ENCODE measurements at places on chromosomes 2 and 18.
A peak's percentile ranks its signal among the peaks of the same experiment; 100 is the strongest.

GRCh38 chr2:48829036-48829435 lies 73.5 kb upstream of the LHCGR start:
- no peak for DNase-seq

DNA sequence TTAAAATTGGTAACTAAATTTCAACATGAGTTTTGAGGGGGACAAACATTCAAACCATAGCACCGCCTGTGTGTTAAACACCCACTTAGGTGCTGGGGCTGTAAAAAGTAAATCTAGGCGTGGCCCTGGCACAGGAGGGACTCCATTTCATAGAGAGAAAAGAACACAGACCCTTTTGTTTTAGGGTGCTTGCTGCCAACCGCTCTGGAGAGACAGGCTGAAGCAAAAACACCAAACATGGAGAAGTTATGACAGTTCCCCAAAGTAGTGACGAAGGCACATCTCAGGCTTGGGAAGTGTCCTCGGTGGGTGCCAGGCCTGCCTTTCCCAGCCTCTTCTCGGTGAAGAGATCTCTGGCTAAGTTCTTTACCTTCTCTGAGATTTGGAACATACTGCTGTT lies 5.1 kb downstream of the ACTG2 start:
- no peak for DNase-seq

DNA sequence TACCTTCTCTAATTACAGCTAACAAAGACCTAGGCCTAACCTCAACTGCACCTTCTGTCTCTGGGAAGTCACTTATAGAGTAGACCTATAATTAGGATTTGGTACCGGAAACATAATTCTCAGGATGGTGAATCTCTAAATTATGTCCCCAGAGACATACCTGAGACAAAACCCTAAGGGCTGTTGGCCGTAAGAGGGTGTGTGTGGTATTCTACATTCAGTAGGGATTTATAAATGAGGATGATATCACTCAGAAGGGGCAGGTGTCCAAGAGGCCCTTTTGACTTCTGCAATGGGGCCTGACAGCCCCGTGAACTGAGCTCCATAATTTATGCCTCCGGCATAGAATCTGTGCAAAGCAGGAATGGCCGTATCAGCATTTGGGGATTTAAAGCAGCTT lies 13.5 kb upstream of the DARS1 start:
- no peak for DNase-seq

- DNase-seq, result no peak
Observed at GRCh38 chr2:122100346-122100745, 344.9 kb downstream of the TSN start.

DNA sequence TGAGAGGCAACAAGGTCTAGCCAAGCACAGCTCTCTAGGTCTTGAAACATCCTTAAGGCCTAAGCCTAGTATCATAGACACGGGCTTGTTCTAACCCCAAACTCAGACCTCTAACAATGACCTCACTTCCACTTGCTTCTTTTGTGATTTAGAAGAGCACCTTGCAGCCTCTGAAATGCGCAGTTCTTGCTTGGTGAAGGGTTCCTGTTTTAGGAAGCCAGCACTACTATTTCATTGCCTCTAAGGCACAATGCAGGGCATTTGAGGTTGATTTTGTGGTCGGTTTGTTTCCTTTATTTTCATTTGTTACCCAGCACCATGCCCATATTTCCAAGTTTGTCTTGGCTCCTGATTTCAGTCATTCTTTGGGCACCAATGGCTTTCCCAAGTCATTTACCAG lies 117.0 kb upstream of the CYP1B1 start:
- no peak for DNase-seq

GRCh38 chr2:223467196-223467595 lies 135.0 kb downstream of the SCG2 start:
- DNase-seq, result no peak

- no peak for DNase-seq
Observed at GRCh38 chr2:147511491-147511948, 333.3 kb upstream of the ACVR2A start.

DNA sequence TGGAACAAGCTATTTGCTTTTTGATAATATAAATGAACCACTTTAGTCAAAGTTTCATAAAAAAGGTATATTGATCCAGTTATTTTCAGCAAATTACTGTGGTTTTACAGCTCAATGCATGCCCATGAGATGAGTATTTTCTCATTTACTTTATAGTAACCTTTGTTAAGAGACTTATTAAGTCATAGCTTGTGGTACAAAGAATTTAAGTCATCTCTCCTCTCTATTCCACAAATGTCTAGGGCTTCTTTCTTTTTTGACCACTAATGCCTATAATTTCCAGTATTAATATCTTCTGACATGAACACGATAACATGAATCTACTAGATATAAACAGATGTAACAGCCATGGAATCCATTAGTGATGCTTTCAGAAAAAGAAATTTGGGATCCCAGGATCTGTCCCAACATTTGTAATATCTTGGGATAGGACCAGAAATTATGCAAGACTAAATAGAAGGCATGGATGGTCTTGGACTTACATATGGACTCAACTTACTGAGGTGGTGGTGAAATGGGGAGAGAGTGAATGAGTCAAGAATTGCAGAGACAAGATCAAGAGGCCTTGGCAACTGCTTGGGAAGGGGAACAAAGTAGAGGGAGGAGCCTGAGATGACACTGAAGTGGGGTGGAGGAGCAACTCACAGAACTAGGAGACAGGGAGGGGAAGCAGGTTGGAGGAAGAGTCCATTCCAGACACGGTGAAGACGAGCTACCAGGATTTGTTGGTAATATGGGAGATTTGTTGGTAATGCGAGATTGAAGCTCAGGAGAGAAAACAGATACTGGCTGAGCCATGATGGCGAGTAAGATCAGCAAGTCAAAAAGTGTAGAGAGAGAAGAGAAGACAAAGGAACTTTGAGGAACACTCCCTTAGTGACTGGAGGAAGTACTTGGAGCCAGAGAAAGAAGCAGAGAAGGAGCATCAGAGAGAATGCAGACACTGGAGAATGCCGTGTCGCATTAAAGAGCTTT lies 42.4 kb upstream of the KDM3A start:
- DNase-seq, result no peak

DNA sequence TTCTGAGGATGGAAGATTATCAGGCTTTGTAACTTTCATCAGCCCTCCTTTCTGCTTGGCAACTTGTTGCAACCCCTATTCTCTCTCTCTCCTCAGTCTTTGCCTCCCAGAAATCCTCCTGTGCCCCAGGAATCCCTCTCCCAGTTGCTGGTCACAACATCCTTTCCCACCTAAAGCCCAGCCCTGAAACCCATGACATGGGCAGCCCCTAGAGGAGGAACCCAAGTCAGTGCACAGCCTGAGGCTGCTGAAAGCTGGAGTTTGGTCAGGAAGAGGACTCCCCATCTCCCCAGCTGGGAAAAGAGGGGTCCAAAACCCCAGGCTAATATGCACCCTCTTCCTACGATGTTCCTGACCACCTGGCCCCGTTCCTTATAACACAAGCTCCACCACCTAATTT lies 29.5 kb downstream of the PKDCC start:
- DNase-seq, result no peak

- DNase-seq, result no peak
Observed at GRCh38 chr2:20953146-20953824, 90.6 kb downstream of the APOB start.

DNA sequence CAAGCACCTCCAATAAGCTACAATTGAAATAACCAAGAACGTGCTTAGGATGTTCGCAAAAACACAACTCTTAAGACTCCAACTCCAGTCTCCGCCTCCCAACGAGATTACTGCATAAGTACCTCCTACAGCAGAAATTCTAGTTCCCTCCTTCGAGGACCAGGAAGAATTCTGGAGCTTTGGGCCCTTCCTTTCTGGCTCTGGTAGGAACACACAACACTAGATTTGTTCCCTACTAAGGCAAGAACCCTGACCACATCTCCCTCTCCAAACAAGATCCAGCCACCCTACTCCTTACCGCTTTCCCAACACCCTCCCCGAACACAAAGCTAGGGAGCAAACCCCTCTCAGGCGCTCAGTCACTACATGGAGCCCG lies 721 bp downstream of the ADAM17 start:
- peak; percentile 26 for DNase-seq

DNA sequence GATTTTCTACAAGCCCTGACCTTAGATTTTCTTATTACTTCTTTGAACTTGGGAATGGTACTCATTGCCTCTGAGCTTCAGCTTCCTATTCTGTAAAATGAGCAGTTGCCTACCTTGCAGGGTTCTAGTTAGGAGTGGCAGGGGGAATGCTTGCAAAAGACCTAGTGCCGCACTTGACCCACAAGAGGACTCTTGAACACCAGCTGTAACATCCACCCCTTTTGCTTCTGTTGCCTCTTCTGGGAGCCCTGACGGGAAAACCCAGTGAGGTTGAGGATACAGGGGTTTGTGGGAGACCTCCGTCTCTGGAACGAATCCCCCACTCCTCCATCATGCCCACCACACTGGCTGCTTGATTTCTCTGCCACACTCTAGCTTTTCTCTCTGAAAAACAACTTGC lies 27.1 kb upstream of the LBH start:
- no peak for DNase-seq

- DNase-seq, result no peak
Observed at GRCh38 chr2:39855856-39856255, 76.8 kb upstream of the THUMPD2 start.

GRCh38 chr2:107810734-107811133 lies 16.0 kb upstream of the RGPD4 start:
- no peak for DNase-seq

- no peak for DNase-seq
Observed at GRCh38 chr18:30254331-30254730, 788.2 kb downstream of the DSC3 start.

DNA sequence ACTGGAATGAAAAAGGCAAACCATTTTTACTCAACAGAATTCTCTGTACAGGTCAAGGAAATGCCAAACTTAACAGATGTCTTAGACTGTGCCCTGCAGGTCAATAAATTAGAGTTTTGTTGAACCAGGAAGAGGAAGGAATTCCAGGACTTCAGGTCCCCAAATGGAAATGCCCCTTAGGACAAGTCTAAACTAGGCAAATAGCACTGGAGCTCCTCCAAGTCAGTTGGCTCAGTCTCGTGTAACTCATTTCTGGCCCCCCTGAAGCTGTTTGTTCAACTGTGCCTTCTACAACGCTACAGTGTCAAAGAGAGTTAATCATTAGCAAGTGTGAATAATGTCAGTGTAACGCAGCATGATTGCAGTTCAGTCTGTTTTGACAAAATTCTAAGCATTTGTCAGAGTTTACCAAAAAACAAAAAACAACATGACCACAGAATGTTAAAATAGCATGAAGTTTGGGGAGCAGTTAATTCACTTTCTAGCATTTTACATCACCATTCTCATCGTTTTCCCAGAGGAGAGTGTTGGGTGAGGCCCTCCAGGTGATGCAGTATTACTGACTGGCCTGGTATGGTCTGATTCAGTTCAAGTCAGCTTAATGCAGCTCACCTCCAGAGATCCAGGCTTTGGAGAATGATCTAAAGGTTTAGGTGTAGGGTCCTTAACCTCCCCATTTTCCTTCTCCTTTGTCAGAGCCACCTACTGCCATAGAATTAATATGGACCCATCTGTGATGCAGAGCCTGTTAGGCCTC lies 108.1 kb downstream of the AQP4 start:
- no peak for DNase-seq

- DNase-seq, result peak; percentile 58
Observed at GRCh38 chr18:13435586-13436333, 217.2 kb downstream of the LDLRAD4 start.

DNA sequence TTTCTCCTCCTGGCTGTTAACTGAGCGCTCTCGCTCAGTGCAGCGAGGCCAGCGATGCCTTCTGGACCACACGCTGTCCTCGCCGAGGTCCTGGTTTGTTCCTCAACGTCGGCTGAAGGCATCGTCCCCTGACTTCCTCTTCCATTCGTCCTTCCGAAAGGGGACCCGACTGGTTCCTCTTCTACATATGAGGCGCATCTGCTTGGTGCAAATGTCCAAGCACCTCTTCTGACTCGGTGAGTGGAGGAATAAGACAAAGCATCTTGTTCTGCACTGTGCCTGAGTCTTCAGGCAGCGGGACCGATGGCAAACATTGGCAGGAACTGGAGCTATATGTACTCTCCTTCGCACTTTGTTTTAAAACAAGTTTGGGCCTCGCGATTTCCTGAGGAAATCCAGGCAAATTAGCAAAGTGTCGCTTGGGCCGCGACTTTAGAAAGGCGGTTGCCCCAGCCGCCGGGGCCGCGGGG lies 621 bp upstream of the KCNS3 start:
- DNase-seq, result no peak

- no peak for DNase-seq
Observed at GRCh38 chr2:49801898-49802450, 647.7 kb upstream of the FSHR start.

DNA sequence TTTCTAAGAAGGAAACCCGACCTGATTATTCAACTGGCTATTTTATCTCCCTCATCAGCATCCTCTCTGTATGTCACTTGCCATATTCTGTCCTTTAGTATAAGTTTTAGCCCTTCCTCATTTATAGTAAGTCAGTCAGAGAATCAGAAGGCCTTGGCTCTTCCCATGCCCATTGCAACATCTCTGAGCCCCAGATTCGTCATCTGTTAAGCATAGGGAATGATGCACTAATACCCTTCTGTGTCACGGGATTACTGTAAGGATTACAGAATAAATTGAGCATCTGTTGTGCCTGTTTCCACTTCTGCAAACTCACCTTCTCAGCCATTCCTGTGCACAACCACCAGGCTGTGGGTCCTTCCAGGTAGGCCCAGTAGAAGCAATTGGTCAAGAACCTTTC lies 258.1 kb upstream of the RAB12 start:
- no peak for DNase-seq

GRCh38 chr2:44560352-44560751 lies 198.6 kb downstream of the CAMKMT start:
- DNase-seq, result no peak

GRCh38 chr2:10500601-10501361 lies 52.7 kb upstream of the ODC1 start:
- DNase-seq, result no peak

- no peak for DNase-seq
Observed at GRCh38 chr18:36381075-36381474, 83.6 kb downstream of the FHOD3 start.

DNA sequence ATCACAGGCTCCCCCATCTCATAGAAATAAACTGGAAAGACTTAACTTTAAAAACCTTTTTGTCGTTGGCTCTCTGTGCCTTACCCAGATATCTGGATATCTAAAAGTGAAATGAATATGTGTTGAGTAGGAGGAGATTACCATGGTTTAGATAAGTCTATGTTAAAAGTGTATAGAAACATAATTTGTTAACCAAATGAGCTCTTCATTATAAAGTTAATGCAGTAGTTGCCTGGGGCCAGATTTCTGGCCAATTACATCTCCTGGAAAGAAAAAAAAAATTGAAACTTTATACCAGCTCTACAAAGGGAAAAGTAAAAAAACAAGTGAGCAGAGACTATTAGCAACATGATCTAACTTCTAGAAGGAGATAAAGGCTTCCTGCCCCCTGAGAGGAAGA lies 259.6 kb upstream of the UBE2E3 start:
- no peak for DNase-seq

Measured in amniotic stem cell (primary cell).